ENCODE measurements at places on chromosomes 7 and 10.

GRCh38 chr10:98901441-98902110 is 334.1 kb downstream of the HPSE2 start:
- DNase-seq = no peak

GRCh38 chr10:33204031-33204430 is 130.4 kb downstream of the NRP1 start:
- DNase-seq = no peak

DNA sequence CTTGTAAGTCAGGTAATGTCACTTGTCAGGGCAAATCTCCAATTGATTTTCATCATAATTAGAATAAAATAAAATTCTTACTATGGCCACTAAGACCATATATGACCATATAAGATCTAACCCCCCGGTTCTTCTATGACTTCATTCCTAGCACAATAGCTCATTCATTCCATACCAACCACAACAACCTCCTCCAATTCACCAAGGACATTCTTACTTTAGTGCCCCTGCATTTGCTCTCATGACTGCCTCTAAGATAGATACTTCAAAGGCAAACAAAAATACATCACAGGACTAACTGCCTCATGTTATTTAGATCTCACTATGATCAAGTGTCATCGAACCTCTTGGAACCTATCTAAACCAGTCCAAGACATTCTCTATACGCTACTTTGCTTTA is 90.8 kb downstream of the SNX13 start:
- no peak for DNase-seq

DNA sequence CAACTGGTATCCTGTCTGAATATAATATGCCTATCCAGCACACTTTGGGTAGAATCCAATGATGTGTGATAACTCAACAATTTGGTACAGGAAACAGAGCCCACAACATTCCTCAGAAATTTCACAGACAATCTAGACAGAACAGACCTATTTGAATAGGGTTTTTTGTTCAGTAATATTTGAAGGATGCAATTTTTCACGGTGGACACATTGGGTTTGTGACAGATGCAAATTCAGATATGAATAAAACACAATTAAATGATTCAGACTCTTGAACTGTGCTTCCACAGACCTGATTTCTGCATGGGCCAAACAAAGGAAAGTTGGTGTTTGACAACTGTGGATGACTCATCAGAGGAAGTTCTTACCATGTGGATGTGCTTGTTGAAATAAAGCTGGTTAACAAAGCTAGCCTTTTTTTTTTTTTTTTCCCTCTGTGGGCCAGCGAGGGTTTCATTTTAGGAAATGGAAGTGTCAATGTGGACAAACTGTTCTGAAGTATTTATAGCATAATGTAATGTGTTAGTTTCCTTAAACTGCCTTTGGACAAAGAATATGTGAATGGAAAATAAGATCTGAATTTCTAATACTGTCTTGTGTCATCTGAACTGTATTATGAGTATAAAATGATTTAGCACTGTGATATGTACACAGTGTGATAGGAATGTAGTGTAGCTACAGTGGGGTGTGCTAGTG is 43.2 kb upstream of the FAM133B start:
- DNase-seq = no peak

- DNase-seq = no peak
These were observed 827 bp upstream of the FASTK start for GRCh38 chr7:151081170-151082101.

Measured in activated T-helper 1 cell treated with Interleukin-2 at 50 U/mL for 16 hours (primary cell).